ENCODE measurements at places on chromosomes 6 and 20.

DNA sequence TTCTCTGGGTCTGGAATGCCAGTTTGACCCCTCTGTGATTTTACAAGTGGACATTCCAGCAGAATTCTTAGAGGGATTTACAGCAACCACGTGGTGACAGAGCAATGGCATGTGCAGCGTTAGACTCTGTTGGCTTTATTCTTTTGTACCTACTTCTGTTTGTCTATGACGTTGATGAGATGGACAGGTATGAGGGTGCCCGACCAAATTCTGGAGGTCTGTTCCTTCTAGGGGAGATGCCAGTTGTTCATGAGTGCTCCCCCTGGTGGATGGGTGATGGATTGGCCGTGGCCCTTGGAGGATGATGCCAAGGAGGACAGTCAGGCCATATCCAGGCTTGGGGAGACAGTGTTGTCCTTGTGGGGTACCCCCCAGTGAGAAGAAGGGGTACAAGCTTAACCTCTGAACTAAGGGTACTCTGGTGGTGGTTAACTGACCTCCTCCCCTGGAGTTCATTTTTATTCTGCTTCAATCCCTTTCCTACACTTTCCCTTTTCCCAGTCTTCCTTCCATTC is 198.6 kb downstream of the DTNBP1 start:
- DNase-seq = peak; percentile 53

- DNase-seq = no peak
Measured at GRCh38 chr6:117262799-117263198, 2.6 kb upstream of the VGLL2 start.

DNA sequence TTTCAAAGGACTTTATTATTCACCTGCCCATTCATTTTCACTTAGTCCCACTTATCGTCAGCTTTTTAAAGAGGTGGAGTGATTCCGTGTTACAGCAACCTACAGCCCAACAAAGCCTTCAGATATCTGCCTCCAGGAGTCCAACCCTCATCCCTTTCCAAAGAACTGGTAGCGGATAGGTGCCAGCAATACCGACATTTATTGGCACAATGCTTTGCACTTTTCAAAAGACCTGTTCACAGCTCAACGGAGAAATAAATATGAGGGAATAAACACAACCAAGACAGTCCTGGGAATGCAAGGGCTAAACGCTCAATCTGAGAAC is 819 bp upstream of the MTRF1L start:
- peak; percentile 61 for DNase-seq

- DNase-seq = no peak
Measured at GRCh38 chr6:20213271-20213798, 1.1 kb upstream of the MBOAT1 start.

- DNase-seq = no peak
Measured at GRCh38 chr6:36766399-36766945, 68.8 kb downstream of the RAB44 start.

DNA sequence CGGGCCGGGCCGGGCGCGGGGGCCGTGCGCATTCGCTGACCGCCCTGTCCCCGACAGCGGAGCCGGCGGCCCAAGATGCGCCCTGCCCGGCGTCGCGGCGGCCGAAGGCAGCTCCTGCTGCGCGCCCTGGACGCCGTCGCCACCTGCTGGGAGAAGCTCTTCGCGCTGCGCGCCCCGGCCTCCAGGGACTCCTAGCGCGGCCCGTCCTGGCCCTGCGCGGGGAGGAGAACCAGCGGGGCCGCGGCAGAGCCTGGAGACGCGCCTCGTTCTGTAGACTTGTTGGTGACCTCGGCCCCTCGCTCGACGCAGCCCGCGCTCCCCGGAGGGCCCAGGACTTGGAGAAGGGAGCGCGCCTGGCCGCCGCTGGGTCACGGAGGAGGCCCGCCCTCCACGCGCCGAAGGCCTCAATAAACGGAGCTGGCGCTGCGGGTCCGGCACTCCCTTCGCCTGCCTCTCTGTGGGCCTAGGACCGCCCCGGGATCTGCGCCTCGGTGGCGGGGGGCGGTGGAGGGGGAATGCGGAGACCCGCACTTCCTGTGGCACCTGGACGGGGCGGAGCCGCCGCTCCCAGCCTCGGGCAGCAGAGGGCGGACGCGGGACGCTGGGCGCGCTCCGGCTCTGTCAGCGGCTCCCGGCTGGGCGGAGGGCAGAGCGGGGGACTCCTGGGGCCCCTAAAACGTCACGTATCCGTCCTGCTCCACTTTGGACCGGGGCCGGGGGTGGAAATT is 2.7 kb downstream of the C20orf204 start:
- DNase-seq = peak; percentile 90

DNA sequence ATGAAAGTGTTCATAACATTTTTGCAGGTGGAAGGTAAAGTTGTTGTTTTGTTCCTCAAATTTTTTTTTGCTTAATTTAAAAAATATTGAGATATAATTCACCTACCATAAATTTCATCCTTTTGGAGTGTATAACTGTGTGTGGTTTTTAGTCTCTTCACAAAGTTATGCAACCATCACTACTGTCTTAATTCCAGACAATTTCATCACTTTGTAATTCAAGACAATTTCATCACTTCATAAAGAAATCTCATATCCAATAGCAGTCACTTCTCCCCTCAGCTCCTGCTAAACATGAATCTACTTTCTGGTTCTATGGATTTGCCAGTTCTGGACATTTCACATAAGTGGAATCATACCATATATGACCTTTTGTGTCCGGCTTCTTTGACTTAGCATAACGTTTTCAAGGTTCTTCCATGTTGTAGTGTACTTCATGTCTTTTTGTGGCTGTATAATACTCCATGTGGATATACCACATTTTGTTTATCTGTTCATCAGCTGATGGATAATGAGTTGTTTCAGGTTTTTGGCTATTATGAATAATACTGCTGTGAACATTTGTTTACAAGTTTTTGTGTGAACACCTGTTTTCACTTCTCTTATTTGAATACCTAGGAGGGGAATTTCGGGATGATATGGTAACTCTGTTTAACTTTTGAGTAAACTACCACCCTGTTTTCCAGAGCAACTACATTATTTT is 18.8 kb downstream of the ZFAND3 start:
- no peak for DNase-seq

GRCh38 chr6:79647741-79648140 is 16.6 kb downstream of the SH3BGRL2 start:
- DNase-seq = no peak

DNA sequence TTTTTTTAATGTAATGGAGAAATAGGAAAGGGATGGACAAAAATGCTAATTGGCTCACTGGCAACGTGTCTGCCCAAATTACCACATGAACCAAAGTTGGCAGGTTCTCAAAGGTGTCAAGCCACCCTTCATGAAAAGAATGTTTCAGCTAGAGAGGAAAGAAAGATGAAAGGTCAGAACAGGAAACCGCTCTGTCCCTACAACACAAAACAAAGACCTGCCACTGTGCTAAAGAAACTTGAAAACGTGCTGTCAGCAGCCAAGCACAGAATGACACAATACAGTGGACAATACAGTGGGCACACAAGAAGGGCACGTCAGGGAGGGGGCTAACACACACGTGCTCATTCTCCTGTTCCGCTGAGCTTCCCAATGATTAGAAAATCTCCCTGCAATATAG is 4.9 kb downstream of the PREP start:
- DNase-seq = no peak

GRCh38 chr6:122709922-122710512 is 69.5 kb upstream of the FABP7 start:
- DNase-seq = no peak

- DNase-seq = peak; percentile 38
Measured at GRCh38 chr20:8523684-8524083, 391.6 kb downstream of the PLCB1 start.

- no peak for DNase-seq
Measured at GRCh38 chr6:129661536-129662405, 48.2 kb downstream of the ARHGAP18 start.

DNA sequence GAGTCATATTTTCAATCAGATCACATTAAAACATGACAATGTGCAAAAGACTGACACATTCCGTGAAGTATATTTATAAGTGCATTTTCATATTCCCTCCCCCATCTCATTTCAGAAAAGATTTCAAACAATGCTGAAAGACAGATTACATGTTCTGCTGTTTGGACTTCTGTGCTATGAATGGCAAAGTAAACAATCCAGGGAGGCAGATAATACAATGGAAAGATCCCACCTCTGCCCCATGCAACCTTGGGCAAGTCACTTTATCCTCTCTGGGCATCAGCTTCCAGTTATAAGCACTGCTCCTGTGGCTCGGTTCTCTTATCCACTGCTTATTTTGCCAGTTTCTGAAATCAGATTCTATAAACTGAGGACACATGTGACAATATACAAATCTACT is 110.2 kb downstream of the RCAN2 start:
- no peak for DNase-seq
